ENCODE measurements at places on chromosomes 7 and 10.

DNA sequence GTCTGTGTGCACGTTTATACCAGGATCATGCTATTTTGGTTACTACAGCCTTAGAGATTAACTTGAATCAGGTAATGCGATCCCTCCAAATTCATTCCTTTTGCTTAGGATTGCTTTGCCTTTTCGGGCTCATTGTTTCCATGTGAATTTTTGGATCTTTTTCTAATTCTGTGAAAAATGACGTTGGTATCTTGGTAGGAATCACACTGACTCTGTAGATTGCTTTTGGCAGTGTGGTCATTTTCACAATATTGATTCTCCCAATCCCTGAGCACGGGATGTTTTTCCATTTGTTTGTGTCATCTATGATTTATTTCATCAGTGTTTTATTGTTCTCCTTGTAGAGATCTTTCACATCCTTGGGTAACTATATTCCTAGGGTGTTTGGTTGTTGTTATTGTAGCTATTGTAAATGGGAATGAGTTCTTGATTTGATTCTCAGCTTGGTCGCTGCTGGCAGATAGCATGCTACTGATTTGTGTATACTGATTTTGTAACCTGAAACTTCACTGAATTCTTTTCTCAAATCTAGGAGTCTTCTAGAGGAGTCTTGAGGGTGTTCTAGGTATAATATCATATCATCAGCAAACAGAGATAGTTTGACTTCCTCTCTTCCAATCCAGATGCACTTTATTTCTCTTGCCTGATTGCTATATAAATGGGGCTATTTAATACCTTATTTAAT is 18.2 kb downstream of the SNX8 start:
- DNase-seq: peak; percentile 60

DNA sequence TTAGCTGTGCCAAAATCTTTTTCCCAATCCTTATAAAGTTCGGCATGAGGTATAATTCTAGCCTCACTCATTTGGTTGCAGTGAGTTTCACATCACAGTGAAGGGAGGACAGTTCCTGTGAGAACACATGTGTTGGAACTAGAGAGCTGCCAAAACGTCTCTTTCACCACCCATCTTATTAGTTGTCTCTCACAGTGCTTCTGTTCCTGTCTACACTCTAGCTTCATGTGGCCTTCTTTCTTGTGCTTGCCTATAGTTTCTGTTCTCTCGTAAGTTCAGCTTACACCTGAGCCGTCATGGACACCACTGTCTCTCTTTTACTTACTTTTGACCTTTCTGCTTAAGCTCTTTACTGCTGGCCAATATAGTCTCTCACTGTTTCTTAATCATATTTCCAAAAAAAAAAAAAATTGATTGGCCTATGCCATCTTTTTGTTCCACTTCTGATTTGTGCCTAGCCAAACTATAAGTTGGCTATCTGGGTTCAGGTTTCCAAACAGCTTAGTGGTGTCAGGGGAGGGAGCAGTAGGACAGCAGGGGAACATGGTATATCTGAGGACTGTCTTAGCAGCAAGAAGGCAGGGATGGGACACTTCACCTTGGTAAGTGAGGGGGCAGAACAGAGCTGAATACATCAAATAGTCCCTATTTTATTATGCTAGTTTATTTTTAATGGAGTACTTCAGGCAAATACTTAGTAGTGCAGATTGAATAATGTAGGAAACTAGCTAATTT is 38.0 kb downstream of the ZNRF2 start:
- DNase-seq: peak; percentile 56

DNA sequence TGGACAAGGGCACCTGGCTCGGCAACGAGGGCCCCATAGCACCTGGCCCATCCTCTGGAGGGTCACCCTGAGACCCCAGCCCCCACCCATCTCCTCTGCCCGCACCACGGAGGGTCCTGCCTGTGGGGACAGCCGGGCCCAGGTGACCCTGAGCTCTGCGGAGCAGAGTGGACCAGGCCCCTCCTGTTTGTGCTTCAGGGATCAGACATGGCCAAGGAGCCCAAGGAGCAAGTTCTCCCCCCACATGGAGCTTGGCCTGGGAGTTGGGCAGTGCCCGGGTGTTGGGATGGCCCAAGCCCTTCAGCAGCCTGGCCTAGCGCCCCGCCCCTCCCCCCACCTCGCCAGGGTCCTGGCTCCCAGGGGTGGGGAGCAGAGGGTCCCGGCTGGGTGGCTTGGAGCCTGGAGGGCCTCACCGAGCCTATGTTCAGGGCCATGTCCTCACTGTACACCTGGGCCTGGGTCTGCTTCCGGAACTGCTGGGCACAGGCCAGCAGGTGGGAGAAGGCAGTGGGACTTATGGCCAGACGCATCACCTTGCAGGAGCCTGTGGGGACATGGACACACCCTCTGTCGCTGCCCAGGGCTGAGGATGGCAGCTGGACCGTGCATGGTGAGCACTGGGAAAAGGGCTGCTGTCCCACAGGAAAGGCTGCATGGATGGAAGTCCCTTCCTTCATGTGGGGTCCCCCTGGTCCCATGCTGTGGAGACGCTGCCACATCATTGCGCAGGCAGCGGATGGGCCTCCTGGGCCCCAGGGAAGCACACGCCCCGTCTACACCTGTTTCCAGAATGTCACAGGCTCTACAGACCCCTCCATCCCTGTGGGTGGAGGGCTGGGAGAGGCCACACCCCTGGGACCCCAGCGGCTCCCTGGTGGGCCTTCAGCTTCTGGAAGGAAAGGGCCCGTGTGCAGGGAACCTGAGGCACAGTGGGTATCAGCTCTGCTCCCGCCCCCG is 49.2 kb upstream of the NKX6-2 start:
- DNase-seq: no peak

GRCh38 chr7:22842973-22843372 is 20.3 kb upstream of the TOMM7 start:
- no peak for DNase-seq

- peak; percentile 61 for DNase-seq
These were observed 3.2 kb upstream of the IGFBP3 start for GRCh38 chr7:45924283-45924682.

Measured in fibroblast of gingiva (primary cell).